ENCODE measurements at places on chromosomes 12 and 14. TPM values are rescaled to one million over a fixed set of nuclear protein-coding genes. Genes with fewer than 3 reads are reported as not detected.

GRCh38 chr12:102093319-102093718 is 26.6 kb downstream of the NUP37 start:
- no peak for ATAC-seq

- ATAC-seq: no peak
These were observed 36.8 kb downstream of the SH2B3 start for GRCh38 chr12:111442301-111443045.

GRCh38 chr14:101478096-101478495 is 83.2 kb upstream of the DIO3 start:
- no peak for ATAC-seq

DNA sequence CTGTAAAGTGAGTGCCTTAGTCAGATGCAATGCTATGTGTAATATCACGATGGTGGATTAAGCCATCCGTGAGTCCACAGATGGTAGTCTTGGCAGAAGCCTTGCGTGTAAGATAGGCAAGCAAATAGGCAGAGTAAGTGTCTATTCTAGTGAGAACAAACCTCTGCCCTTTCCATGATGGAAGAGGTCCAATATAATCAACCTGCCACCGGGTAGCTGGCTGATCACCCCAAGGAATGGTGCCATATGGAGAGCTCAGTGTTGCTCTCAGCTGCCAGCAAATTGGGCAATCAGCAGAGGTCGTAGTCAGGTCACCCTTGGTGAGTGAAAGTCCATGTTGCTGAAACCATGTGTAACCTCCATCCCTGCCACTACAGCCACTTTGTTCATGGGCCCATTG is 371.2 kb upstream of the LRFN5 start:
- ATAC-seq: no peak

DNA sequence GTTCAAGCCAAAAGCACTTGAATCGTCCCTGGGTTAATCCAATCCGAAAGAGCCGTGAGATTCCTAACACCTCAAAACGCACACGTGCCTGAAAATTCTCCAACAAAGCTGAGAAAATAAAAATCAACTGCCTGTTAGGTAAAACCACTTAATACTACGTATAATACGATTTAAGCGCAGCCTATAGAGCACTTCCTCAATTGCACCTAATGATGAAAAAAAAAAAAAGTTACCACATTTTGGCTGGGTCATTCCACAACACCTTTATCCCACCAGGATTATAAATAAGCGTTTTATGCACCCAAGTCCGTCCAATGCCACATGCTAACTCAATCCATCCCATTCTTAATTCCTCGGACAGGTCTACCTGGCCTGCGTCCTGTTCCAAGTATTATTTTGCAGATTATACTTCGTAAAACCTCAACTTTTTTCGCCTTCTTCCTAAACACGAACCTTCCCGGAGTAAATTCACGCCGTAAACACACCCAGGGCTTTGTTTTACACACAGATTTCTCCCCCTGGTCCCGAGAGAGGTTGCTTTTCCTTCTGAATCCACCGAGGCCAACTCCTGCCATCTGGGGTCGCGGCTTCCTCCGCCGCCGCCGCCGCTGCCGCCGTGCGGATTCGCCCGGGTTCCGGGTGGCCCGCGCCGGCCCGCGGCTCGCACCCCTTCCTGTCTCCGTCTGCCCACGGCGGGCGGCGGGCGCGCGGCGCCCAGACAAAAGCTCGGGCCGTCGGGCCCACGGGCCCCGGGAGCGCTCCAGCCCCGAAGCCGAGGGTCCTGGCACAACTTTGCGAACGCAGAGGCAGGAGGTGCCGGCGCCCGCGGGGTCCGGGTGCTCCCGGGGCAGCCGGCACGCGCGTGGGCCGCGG is 66.2 kb downstream of the RNF34 start:
- ATAC-seq: no peak

Gene TMEM63C
- 0.49 TPM for total RNA-seq

DNA sequence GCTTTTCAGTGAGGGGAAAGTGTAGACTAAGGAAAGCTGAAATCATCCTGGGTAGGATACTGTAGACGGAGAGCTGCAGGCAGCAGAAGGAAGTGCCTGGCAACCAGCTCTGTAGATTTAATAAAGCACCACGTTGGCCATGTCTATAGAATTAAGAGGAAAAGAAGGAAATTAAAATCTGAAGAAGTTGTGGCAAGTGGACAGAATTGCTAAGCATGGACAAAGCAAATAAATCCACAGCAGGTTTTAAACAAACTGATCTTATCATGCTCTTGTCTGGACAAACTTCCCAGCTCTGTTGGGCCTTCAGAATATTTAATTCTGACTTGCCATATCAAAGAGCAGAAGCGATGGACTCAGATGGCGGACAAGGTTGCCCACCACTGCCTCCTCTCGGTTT is 27.2 kb upstream of the EVL start:
- no peak for ATAC-seq

DNA sequence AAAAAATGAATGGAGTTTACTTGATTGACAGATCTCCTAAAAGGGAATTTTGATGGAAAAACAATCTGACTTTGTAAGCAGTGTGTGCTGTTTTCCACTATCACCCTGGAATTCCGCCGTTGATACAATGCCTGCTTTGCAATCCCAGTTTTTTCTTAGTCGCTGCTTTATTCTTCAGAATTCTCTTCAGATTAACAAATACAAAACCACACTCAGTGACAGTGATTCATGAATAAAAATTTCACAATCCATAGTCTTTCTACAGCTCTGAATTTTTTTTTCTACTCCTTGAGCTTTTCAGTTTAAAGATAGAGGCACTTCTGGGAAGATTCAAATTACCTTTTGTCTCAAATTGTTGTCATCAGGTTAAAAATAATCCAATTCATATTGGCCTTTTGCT is 44.6 kb upstream of the KITLG start:
- ATAC-seq: peak; percentile 37

Measured in motor neuron (in vitro differentiated cells).